Thymus (tissue), 14 donors: ENCODE measurements at places on chromosomes 4 and X. TPM values are rescaled to one million over a fixed set of nuclear protein-coding genes. Genes with fewer than 3 reads are reported as not detected.

DNA sequence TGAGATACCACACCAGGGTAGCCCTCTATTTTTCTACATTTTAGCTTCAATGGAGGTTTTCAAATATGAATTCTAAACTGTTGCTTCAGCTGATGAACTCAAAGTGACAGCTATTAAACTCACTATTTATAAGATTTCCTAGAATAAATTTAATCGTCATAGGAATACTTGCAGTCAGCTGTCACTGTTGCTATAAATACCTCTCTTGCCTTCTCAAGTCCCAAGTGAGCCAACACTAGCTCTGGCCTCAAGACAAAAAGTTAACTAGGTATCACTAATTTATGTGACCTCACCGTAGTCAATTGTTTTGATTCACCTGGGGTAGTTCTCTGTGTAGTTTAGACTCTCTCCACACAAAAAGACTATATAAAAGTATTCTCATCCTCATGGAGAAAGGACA lies 34.3 kb upstream of the PROM1 start:
- no peak for DNase-seq

- no peak for DNase-seq
Measured at GRCh38 chr4:116522922-116523321, 562.5 kb downstream of the TRAM1L1 start.

Gene RRH
- total RNA-seq, result 0.05 TPM

Gene GAGE12J
- not detected for total RNA-seq
